ENCODE measurements at places on chromosomes 1 and 21. TPM values are rescaled to one million over a fixed set of nuclear protein-coding genes. Genes with fewer than 3 reads are reported as not detected.

DNA sequence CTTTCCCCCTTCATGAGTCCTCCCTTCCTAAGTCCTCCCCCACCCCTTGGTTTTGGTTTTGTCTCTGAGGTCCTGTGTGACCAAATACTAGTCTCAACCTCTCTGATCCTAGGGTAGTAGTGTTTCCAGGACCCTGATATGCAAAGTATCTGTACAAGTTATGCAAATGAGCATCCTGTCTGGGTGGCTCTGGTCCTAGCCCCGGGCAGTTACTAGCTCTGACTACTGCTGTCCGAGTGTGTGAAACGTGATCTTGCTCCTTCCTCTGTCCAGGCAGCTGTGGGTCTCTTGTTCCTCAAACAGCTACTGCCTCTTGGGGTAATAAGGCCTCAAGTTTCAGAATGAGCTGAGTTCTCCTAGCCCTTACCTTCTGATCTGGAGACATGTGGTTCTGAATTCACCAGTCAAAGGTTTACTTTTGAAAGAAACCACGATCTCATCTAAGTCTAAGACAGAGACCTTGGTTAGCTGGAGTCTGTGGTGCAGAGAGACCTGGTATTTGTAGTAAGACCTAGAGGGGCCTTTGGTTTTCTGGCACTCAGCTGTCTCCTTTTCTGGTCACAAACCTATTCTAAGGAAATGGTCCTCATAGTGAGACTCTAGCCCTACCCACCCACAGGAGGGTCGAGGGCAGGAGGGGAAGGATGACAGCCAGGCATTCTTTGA, 31.0 kb upstream of the IL19 start:
- peak; percentile 52 for DNase-seq

DNA sequence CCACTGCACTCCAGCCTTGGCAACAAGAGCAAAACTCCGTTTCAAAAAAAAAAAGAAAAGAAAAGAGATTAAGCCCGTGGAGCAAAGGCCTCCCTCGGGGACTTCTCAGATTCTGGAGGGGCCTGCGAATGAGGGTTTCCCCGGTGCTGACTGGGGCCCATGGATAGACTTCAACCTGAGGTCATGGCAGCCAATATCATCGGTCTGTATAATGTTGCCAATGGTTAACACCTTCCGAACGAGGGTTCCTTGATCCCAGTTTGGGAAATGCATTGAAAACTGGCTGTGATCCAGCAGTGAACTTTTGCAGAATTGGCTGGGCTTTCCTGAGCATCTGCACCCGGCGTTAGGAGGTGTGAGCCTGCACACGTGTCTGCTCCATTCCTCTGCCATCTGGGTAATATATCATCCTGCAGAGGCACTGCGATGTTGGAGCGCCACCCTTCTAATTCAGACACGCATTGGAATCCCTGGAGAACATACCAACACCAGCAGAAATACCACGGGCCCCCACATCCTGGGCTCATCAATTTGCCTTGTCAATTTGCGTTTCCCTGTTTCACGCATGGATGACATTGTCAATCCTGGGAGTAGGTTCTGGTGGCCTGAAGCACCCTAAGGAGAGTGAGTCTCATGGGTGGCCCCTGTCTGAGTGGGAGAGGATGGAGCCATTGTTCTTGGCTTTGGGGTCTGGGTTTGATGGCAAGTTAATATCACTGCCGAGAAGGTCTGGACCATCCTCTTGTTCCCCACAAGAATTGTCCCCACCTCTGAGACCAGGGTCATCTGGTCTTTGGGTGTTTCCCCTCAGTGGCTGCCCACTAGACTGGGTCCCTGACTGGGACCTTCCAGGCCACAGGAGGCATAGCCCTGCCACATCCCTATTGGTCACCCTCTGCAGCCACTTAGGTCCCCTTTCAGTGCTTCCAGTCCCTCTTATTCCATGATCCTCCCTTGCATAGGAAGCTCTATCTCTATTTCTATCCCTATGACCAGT, 441.0 kb downstream of the PTPRU start:
- no peak for DNase-seq

CELA3A gene
- not detected for total RNA-seq

DNA sequence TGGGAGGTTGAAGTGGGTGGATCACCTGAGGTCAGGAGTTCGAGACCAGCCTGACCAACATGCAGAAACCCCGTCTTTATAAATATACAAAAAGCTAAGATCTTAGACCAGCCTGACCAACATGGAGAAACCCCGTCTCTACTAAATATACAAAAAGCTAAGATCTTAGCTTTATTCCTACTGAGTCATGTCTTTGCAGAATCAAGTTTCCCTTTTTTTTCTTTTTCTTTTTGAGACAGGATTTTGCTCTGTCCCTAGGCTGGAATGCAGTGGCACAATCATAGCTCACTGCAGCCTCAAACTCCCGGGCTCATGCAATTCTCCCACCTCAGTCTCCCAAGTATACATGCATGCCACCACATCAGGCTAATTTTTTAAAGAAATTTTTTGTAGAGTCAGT, 21.4 kb downstream of the KDM5B start:
- DNase-seq: no peak

FALEC gene
- not detected for total RNA-seq
